NCI-H1436 treated with DMSO at 0.1 percent for 48 hours (cell line): ENCODE measurements at places on chromosomes 7 and 10.

DNA sequence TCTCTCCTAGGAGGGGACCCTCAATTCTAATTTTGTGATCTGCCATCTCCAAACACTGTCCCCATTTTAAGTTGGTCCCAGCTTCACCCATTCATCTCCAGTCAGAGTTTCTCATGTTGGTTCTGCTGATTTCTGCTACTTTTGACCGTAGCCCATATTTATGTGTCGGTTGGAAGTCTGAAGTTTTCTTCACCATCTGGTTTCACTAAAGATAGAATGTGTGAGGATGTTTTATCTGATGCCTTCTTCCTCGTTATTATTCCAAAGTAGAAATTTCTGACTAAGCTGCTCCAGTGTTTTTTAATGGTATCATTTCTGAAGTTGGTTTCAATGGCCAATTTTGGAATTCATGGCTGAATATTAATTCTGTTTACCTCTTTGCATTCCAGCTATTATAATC lies 21.3 kb upstream of the IFIT2 start:
- no peak for DNase-seq

DNA sequence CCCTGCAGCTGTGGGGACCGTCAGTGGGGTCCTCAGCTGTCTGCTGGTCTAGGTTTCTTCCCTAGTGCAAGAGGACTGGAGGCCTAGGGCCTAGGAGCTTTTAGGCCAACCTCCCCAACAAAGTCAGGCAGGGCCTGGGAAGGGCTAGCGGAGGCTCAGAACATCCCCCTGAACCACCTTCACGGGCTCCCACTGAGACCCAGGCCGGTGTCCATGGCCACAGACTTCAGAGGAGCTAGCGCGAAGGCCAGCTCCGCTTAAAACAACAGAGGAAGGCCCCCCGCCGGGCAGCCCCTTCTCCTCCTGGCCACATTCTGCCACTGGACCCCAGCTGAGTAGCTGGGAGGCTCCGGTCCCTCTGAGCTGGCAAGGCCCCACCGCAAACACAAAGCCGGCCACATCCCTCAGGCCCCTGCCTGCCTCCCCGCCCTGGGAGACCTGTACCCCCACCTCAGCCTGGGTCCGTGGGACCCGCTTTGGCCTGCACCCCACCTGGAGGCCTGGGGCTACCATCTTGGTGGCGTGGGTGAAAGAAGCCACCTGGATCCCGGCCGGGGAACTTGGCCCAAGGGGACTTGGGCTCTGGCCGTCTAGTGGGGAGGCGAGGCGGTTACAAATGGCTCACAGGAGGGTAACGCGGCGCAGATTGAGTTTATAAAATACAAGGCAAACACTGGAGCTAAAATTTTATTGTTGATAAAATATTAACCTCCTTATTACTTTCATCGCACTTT lies 5.4 kb upstream of the UNCX start:
- no peak for DNase-seq

DNA sequence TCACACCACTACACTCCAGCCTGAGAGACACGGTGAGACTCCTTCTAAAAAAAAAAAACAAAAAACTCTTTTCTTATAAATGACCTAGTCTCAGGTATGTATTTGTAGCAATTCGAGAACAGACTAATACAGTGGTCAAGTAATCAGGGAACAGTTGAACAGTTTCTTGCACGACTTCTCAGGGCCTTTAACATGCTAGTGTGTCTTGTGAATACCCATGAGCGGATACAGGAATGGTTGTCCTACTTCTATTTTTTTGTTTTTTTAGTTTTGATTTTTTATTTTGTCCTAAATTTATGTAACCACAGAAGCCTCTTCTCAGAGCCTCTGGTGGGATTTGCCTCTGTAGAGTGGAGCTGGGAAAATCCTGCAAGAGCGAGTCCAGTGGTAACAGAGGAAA lies 71.0 kb upstream of the NANOS1 start:
- no peak for DNase-seq

GRCh38 chr7:39623732-39624441 lies 515 bp downstream of the RALA start:
- DNase-seq, result no peak

DNA sequence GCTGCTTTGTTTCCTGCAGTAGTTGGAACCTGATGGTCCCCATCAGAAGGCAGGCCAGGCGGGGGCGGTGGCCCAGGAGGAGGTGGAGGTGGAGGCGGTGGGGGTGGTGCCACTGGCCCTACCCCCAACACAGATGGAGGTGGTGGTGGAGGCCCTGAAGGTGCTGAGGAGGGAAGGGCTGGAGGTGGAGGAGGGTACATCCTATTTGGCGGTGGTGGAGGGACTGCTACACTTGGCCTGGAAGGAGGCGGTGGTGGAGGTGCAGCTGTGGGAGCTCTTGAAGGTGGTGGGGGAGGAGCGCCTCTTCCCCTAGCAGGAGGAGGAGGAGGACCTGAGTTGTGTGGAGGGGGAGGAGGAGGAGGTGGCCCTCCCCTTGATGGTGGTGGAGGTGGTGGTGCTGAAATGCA lies 36.8 kb downstream of the LMOD2 start:
- DNase-seq, result no peak

DNA sequence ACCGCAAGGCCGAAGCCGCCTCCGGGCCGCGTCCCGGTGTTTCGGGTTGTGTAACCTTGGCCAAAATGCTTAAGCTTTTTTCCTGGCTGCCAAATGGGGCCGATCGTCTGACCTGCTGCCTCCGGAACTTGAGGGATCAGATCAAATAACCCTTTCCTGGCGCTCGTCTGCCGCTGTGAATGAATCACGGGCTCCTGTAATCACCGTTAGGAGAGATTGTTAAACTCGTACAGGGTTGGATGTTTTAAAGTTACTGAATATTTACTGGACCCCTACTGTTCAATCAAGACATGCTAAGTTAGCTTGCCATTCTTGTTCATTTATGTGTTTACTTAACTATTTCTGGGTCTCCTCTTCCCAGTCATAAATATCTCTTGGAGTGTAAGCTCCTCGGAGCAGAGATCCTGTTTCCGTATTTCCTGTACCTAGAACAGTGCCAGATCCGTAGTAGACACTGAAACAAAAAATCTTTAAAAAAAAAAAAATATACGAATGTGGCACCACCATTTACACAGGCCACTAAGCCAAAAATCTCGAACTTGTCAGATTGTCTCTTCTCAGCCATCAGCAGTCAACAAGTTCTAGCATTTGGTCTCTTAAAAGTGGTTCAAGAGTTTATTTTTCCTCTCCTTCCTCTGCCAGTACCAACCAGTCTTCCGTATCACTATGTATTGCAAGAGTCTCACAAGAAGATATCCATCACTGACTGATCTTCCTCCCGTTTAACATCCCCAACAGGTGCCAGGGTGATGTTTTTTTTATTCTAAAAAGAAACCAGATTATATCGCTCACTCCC lies 650 bp upstream of the TM9SF3 start:
- no peak for DNase-seq

- no peak for DNase-seq
Measured at GRCh38 chr10:15166325-15166724, 2.2 kb downstream of the NMT2 start.

- DNase-seq, result no peak
Measured at GRCh38 chr10:132493246-132493755, 44.3 kb upstream of the INPP5A start.

- no peak for DNase-seq
Measured at GRCh38 chr7:1755783-1756625, 85.9 kb downstream of the ELFN1 start.

DNA sequence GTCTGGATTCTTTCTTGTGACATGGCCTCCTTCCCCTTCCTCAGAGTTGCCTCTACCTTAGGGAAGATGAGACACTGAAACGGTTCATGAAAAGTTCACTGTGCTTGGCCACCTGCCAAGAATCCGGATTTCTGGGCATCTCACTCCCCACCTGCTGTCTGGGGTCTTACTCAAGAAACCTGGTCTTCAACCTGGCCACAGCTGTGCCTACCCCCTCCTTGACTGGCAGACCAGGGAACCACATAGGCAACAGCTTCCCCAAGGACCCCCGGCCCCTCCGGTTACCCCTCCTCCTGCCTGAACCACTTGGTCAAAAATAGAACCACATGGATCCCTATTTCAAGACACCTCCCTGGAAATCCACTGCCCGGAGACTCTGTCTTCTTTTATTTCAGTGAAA lies 58.7 kb upstream of the NANOS1 start:
- no peak for DNase-seq

GRCh38 chr7:15104411-15105092 lies 202.0 kb upstream of the DGKB start:
- peak; percentile 66 for DNase-seq

DNA sequence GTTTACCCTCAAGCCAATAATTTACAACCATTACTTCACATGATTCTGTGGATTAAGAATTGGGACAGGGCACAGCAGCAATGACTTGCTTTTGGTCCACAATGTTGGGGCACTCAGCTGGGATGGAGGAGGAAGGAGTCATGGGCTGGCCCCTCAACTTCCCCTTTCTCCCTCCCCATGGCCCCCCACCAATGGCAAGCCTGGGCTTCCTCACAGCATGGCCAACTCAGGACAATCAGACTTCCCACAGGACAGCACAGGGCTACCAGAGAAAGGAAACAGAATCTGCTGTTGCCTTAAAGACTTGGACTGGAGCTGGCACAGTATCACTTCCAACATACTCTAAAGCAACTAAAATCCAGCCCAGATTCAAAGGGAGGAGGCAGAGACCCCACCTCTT lies 160.7 kb downstream of the PTPN20 start:
- no peak for DNase-seq

- no peak for DNase-seq
Measured at GRCh38 chr10:110523736-110524135, 26.0 kb downstream of the DUSP5 start.

DNA sequence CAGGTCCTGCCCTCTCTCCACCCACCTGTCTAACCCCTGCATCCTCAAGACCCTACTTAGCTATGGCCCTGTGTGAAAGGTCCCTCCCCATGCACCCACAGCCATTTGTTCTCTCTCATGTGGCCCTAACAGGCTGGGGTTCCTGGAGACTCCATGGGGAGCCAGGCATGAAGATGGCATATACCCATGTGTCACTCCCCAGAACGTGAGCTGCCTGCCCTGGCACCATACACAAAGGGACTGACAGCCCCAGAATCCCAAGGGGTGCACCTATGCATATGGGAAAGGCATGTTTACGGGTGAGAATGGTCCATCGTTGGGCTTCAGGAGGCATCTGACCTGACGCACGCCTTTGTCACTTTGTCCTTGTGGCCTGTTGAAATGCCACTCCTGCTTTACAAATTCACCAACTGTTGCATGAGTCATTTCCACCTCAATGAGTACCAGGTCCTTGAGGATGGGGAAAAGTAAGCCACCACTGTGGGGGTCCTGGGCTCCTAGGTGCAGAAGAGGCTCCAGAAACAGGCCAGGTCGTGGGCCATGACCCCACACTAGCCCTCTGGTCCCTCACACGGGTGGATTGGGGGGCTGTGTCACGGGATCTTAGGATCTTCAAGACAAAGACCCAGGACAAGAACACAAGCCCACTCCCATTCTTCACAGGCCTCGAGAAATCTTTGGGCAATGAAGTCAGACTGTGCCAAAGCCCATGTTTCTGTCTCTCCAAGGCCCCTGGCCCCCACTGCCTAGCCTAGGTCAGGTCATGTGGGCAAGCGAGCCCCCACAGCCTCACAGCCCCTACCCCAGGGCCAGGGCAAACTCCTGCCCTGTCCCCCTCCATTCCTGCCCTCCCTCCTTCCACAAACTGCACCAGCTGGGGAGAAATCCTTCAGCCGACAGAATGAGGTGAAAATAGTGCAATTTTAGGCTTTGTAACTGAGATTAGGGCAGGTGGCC lies 8.6 kb downstream of the GPRIN2 start:
- DNase-seq, result no peak

DNA sequence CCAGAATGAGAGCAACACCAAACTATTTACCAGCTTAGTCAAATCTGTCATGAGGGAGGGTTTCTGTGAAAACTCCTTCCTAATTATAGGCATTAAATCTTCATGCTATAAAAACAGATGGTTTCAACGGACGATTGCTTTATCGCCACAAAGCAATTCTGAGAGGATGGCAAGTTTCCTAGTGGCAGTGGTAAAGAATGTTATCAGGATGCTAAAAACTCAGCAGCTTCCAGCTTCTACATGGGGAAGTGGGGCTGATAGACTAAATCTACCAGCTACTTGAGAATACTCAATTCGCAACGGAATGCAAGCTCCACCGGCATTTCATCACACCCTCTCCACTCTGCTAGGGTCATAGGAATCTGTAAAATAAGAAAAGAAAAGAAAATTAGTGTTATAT lies 41.8 kb downstream of the JCAD start:
- DNase-seq, result no peak

DNA sequence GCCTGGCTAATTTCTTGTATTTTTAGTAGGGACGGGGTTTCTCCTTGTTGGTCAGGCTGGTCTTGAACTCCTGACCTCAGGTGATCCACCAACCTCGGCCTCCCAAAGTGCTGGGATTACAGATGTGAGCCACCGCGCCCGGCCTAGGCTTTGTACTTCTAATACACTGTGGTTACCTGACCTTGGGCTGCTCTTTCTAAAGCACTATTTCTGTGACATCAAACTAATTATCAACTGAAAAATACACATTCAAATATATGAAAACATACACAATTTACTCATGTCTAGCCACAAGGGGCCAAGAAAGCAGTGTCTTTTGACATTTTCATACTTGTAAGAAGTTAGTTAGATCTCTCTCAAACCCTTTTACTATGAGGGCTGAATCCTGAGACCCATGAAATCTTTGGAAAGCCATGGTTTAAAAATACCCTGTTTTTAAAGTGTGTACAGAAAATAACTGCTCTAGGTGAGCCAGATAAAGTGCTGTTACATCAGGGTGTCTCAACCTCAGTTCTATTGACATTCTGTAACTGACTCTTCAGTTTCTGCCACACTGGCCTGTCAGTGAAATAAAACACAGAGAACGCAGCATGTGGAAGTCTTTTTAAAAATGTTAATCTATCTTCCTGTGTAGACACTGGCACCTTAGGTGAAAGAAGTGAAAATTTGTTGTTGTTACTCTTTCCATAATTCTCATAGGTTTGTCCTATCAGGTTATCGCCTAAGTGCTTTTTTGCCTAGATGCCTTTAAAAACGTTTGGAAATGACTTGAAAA lies 58.8 kb downstream of the CREM start:
- no peak for DNase-seq

DNA sequence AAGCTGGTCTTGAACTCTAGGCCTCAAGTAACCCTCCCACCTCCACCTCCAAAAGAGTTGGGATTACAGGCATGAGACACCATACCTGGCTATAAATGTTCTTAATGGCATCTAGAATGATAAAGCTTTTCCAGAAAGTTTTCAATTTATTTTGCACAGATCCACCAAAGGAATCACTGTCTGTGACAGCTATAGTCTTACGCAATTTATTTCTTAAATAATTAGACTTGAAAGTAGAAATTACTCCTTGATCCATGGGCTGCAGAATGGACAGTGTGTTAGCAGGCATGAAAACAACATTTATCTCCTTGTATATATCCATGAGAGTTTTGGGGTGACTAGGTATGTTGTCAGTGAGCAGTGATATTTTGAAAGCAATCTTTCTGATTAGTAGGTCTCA lies 33.8 kb downstream of the GALNT11 start:
- DNase-seq, result no peak

DNA sequence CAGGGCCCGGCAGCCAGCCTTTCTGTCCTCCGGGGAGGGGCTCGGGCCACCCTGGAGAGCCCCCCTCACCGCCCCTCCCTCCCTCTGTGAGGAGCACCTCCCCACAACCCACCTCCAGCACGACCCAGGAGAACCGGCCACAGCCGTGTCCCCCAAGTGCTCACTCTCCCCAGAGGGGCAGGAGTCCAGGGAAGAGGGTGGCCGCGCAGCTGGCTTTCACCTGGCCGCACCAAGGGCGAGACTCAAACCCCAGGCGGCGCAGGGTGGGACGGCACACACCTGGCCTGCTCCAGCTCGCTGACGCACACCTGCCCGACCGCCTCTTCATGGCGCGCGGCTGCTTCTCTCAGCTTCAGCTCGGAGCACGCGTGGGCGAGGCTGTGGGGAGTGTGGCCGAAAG lies 73.4 kb downstream of the CFAP46 start:
- DNase-seq, result no peak
